Cardiac septum (tissue), 1 donor: ENCODE measurements at places on chromosomes 5 and 9.

GRCh38 chr9:80698725-80699410 is 990.5 kb downstream of the TLE1 start:
- no peak for DNase-seq

DNA sequence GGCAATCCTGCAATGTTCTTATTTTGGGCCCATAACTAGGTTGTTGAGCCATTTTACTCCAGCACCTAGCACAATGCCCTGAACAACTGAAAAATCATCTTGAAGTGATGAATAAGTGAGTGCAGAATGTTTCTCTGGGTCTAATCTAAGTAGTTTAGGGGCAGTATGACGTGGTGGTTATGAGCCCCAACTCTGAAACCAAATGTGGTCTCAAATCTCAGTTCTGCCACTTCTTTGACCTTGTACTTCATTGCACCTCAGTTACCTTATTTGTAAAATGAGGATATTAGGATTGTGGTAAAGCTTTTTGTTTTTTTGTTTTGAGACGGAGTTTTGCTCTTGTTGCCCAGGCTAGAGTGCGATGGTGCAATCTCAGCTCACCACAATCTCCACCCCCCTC is 80.9 kb upstream of the SNX2 start:
- no peak for DNase-seq

- no peak for DNase-seq
Observed at GRCh38 chr5:57681942-57682341, 199.3 kb upstream of the ACTBL2 start.

GRCh38 chr5:83368835-83369234 is 102.7 kb upstream of the VCAN start:
- no peak for DNase-seq

GRCh38 chr5:96329886-96330529 is 103.0 kb downstream of the PCSK1 start:
- DNase-seq = no peak

DNA sequence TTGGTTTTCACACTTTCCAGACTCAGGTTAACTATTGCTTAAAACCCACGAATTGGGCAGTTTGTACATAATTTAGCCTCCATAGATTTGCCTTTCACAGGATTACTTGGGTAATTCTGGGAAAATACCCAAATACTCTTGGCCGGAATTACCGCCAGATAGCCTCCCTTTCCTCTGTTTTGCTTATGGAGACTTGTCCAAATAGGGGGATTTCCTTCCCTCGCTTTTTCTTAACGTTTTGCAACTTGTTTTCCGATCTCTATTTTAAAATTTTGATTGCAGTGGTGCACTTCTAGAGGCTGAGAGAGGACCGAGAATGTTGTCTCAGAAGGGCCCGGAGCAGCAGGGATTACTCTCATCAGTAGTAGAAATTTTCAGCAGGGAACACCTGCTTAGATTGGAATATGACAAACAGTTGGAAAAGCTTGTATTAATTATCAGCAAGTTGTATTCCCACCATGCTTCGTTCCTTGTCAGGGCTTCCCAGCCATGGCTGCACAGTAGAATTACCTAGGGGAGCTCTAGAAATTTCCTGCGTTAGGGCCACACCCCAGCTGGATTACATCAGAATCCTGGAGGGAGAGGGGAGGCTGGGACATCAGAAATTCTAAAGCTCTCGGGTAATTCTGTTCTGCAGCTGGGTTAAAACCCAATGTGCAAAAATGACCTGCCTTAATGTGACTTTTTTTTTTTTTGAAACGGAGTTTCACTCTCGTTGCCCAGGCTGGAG is 329.1 kb downstream of the SH3GL2 start:
- DNase-seq = no peak

GRCh38 chr5:95861864-95862561 is 39.5 kb upstream of the GLRX start:
- no peak for DNase-seq

GRCh38 chr9:36755019-36755418 is 182.3 kb downstream of the MELK start:
- no peak for DNase-seq

- DNase-seq = no peak
Observed at GRCh38 chr9:128412120-128412790, 8.4 kb upstream of the CERCAM start.

DNA sequence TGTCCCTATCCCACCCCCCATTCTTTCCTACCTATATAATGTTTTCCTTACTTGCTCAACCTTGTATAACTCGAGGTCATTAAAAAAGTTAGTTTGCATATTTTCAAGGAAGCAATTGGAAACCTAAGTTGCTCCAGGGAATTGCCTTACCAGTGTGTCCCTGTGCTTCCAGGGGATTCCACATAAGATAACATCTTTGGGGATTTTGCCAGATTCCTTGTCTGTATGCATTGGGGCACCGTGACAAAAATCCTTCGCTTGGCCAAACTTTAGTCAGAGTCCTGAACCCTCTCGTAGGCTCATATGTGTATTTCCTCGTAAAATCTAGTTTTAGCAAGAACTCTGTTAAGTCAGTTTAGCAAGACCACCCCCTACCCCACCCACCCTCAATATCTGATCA is 14.7 kb upstream of the OSMR start:
- DNase-seq = no peak

- no peak for DNase-seq
Observed at GRCh38 chr5:118029807-118030206, 958.5 kb downstream of the DTWD2 start.

DNA sequence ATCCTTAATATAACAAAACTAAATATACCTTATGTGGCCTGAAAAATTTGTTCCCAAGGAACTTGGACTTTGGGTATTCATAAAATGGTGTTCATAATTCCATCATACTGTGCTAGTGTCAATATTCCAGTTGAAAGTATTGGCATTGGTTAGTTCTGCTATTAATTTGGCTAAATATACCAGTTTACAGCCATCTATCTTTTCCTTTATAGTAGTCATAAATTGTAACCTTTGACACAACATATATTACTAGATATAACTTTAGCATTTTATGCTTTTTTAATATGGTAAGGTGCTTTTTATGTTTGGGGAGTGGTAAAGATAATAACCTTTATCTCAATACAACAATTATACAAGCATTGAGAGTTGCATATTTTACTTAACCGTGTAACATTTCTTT is 23.7 kb downstream of the SPATA31D1 start:
- DNase-seq = no peak

GRCh38 chr5:72956324-72957140 is 691 bp downstream of the FCHO2 start:
- peak; percentile 78 for DNase-seq
